Epithelial cell of proximal tubule (primary cell): ENCODE measurements at places on chromosomes 3 and 15.
A peak's percentile ranks its signal among the peaks of the same experiment; 100 is the strongest.

- DNase-seq: no peak
These were observed 366.0 kb downstream of the PTPRG start for GRCh38 chr3:61927332-61927731.

- no peak for DNase-seq
These were observed 27.2 kb upstream of the MUC20 start for GRCh38 chr3:195693428-195694216.

DNA sequence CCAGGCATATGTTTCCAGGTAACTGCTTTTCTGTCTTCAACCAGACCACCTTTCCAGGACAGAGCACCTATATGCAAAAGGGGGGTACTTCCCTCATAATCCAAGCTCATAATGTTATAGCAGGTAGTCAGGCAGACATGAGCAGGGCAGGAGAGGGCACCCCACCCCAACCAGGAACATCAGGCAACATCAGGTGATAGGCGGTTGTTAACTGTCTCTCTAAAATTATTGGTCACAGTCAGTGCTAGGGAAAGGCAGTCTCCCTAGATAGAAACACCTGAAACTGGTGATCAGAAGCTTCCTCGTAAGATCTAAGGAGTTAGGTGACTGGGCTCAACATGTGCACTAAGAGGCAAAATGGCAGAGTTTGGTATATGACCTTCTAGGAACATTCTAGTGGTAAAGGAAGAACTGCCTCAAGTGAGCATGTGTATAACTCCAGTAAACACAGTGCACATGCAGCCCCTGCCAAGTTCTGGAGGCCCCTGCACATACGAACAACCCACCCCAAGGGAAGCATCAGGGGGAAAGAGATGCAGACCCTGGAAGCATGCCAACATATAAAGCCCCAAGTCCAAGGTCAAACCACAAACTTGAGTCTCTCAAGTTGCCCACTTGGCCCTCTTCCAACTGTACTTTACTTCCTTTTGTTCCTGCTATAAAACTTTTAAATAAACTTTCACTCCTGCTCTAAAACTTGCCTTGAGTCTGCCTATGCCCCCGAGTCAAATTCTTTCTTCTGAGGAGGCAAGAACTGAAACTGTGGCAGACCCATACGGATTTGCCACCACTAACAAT lies 270.9 kb downstream of the ULK4 start:
- DNase-seq: no peak

DNA sequence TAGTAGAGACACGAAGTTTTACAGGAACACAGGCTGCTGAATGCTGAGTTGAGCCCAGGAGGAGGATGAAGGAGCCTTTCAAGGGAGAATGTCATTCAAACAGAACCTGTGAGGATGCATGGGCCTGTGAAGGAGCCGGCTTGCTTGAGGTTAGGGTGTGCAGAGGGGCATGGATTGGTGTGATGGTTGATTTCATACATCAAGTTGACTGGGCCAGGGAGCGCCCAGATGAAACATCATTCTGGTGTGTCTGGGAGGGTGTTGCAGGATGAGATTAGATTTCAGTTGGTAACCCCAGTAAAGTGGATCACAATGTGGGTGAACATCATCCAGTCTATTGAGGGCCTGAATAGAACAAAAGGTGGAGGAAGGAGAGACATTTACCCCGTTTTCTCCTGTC lies 243.6 kb downstream of the EDEM1 start:
- no peak for DNase-seq

DNA sequence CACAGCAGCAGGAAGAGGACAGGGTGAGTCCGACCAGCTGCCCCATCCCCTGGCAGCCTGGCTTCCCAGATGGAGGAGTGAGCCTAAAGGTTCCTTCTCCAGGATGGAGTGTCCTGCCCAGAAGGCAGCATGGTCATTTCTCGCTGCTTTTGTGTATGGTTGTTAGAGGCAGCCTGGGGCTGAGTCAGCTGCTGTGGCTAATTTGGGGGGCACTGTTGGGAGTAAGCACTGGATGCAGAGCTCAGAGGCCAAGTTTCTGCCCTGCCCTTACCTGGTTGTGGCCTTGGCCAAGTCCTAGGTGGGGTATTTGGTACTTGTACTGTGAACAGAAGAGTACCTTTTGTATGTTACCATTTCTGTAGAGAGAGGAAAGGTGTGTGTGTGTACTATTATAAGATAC lies 78.6 kb downstream of the ADAMTS7 start:
- DNase-seq: no peak

DNA sequence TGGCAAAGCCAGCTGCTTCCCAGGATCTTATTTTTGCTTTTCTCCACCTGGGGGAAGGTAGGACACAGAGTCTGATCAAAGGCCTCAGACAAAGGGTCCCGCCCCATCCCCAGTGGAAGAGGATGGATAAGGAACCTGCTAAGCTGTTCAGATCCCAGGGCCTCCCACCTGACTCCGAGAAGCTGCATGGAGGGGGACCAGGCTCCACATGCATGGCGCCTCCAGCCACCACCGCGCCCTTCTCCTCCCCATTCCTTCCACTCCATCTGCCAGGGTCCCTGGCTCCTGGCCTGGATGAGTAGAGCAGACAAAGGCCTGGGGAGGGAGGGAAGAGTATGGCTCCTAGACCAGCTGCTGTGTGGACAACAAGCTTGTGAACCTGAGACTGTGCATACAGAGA lies 20.0 kb upstream of the CRABP1 start:
- no peak for DNase-seq

GRCh38 chr15:74799255-74799855 lies 13.3 kb upstream of the LMAN1L start:
- DNase-seq: no peak

DNA sequence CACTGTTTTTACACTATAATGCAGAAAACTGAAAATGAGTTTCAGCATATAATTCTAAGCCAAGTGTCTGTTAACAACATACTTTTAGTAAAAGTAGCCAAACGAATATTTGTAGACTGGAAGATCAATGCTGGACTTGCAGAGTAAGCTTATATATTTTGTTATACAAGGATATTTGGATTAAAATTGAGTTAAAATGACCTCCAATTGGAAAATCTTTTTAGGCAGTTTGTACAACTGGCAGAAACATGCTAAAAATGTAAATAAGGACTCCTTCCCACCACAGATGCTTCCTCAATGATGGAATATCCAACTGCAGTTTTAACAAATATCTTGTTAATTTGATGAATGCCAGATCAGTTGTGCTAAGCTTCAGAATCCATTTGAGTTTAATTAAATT lies 25.3 kb downstream of the ZBBX start:
- DNase-seq: no peak

DNA sequence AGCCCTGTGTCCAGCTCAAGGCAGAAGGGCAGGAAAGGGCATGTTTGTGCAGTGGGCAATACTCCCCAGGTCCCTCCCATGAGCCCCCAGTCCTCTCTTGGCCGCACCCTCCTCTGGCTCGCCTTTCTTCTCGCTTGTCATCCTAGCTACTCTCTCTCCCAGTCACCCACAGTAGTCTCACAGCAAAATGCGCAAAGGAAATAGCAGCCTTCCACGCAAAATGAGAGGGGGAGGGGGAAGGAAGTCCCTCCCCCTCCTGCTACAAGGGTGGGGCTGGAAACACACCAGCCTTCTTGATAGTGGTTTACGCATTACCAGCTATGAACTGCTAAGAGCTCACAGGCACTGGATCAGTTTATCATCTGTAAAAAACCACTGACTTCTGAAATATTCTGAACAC lies 83.8 kb downstream of the GADL1 start:
- no peak for DNase-seq

GRCh38 chr3:29513236-29513635 lies 232.4 kb downstream of the RBMS3 start:
- DNase-seq: no peak

- DNase-seq: no peak
These were observed 10.3 kb downstream of the GPR87 start for GRCh38 chr3:151306168-151306810.

DNA sequence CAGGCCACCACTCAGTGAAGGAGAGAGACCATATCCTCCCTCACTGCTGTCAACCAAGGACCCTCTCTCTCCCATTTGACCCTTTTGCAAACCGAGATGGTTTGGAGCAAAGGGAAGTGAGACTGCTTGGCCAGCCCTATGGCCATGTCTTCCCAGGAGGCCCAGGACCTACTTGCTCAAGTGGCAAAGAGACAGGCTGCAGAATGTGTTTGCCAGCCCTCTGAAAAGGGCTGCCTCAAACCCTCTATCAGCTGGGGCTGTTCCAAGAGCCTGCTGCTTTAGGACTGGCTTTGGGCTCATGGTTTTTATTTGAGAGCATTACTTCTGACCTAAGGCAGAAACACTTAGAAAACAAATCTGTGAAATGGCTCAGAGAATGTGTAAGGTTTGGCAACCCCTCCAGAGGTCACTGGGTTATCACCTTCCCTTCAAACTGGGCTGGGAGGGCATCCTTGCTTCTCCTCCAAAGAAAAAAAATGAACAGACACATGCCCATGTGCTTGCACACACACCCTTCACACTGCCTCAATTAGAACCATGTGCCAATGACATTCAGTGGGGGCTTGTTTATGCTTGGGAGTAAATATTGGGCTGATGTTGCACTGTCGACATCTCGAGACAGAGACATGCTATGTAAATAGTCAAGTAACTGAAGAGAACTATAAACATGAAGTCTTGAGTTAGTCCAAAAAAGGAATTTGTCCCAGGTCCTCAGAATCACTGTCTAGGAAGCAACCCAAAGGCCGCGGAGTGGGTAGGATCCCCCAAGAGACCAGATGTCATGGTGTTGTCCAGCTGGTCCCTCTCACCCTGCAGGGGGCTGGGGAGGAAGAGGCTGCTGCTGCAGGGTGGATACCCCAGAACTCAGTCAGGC lies 49.8 kb upstream of the CTDSPL start:
- no peak for DNase-seq

- no peak for DNase-seq
These were observed 48.6 kb downstream of the GAP43 start for GRCh38 chr3:115671761-115672455.

GRCh38 chr3:187051724-187052366 lies 87.5 kb downstream of the RPL39L start:
- DNase-seq: no peak

DNA sequence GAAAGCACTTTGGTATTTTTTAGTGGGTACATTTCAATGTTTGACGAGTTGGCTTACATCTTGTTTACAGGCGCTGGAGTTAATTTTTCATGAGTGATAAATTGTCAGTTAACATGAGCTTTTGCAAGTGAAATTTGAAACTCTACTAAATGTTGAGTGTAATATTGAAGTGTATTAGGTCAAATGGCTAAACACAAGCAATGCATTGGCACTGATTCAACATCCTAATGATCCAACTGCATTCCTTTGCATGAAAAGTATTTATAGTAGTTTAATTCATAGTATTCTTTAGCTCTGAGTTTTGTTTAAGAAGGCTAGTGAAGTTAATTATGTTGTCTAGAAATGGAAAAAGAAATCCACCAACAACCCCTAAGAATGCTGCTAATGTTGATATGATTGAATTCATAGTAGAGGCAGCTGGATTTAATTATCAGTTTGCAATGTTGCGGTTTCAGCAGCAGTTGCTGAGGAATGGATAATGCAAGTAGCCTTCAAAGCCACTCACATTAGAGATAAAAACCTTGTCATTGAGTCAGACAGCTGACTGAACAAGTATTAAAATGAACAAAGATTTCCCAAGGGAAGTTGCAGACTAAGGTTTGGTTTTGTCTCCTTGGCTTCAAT lies 245.6 kb upstream of the GOLIM4 start:
- DNase-seq: no peak

DNA sequence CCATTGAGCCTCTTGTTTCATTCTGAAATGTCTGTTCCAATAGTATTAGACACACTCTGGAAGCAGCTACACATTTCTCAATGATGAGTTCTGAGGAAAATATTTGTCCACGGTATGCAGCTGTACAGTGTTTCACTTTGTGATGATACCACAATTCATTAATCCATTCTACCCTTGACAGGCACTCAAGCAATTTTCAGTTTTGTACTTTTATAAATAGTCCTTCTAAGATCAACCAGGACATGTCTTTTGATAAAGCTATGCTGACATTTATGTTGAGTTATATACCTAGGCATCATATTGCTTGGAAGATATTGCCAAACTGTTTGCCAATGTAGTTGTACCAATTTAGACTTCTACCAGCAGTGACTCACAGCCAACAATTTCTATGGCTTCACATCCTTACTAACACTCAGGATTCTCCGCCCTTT lies 165.1 kb upstream of the COL8A1 start:
- no peak for DNase-seq

DNA sequence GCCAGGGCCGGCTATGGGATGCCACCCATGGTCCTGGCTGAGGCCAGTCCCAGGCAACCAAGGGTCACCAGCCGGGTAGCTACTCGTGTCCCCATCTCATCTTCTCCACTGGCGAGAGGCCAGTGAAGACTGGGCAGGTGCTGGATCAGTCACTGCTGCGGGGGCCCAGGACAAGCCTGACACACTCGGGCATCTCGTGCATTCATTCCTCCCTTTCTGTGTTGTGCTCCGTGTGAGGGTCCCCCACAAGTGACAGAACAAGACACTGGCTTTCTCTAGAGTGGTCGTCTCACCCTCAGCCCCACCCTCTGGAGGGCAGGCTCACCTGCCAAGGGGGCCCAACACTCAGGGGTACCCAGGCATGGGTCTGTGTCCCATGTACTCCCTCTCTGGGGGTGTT lies 48.4 kb downstream of the ROPN1B start:
- no peak for DNase-seq

DNA sequence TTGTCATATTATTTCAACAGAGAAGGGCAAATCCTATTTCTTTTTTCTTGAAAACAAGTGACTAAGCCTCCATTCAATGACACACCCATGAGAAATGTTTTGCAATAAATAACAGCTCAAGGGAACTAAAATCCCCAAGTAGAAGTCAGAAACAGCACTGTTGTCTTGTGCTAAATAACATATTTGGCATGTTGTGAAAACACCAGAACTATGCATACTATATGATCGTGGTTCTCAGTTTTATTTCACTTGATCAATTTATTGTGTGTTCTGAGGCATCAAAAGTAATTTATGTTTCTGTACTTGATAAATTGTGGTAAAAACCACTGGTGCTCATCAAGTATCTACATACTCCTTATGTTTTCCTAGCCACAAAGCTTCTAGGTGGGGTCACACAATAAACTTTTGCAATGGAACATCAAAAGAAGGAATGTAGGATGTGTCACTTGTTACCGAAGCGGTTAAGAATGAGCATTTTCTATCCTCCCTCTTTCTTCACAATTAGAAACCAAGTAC lies 691.7 kb upstream of the CBLB start:
- peak; percentile 93 for DNase-seq

GRCh38 chr3:122989856-122990575 lies 37.5 kb downstream of the SEMA5B start:
- DNase-seq: no peak

- DNase-seq: no peak
These were observed 47.6 kb downstream of the PSMD6 start for GRCh38 chr3:63975723-63976122.

GRCh38 chr3:45690336-45691035 lies 1.3 kb downstream of the SACM1L start:
- no peak for DNase-seq

- no peak for DNase-seq
These were observed 168.8 kb upstream of the FEZF2 start for GRCh38 chr3:62542185-62542584.
